ENCODE measurements at places on chromosomes 1 and 21.

DNA sequence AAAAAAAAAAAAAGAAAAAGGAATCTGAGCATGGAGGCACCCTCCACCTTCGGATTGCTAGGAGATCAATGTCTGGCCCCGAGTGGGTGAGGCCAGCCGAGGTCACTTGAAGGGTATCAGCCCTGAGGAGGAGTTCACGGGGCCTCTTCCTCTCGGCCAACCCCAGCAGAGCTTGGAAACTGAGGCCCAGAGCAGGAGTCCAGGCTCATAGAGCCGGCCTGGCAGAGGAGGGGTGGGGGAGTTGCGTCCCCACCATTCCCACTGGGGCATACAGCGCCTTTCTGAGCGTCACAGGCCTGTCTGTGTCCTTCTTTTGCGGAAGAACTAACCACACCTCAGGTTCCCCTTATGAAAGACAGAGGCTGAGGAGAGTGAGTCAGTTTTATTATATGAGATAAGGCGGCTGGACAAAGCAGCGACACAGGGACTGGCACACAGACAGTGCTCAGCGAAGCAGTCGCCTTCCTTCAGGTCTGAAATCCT is 17.1 kb upstream of the EPHA2 start:
- DNase-seq = peak; percentile 88

GRCh38 chr21:16046656-16047330 is 317.0 kb downstream of the USP25 start:
- DNase-seq = no peak

GRCh38 chr1:177945943-177946650 is 23.8 kb downstream of the SEC16B start:
- peak; percentile 38 for DNase-seq

GRCh38 chr1:204511366-204511765 is 4.8 kb upstream of the MDM4 start:
- DNase-seq = no peak

- DNase-seq = no peak
Measured at GRCh38 chr1:170545476-170545875, 13.5 kb downstream of the GORAB start.

DNA sequence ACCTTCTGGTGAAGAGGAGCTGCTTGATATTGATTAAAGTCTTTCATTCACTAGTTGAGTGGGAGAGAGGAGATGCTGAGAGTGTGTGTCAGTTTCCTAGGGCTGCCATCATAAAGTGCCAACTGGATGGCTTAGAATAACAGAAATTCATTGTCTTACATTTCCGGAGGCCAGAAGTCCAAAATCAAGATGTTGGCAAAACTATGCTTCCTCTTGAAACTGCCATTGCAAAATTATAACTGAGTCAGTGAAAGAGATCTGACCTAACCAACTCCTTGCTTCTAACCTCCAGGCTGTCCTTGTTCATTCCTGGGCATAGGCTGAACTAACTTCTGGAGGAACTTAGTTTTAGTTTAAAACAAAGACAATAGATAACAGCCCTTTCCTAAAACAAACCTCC is 47.1 kb downstream of the PTGS2 start:
- no peak for DNase-seq

DNA sequence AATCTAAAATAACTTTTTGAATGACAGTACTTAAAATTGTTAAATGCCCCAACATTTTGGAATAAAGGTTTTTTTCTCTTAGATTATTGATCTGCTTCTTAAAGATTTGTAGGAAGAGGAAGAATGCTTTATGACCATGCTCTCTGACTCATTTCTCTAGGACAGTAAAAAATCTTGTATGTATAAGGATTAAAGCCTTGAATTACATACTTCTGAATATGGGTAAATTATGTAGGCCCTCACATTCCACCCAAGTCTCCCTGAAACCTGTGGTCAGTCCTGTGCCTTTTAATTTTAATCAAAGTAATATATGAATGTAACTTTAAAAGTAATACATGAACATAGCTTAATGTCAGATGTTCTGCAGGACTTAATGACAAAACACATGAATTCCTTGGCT is 50.5 kb downstream of the ABCD3 start:
- no peak for DNase-seq

GRCh38 chr1:234918961-234919761 is 209.5 kb downstream of the TOMM20 start:
- no peak for DNase-seq

GRCh38 chr1:47805921-47806361 is 191.2 kb downstream of the TRABD2B start:
- DNase-seq = no peak

DNA sequence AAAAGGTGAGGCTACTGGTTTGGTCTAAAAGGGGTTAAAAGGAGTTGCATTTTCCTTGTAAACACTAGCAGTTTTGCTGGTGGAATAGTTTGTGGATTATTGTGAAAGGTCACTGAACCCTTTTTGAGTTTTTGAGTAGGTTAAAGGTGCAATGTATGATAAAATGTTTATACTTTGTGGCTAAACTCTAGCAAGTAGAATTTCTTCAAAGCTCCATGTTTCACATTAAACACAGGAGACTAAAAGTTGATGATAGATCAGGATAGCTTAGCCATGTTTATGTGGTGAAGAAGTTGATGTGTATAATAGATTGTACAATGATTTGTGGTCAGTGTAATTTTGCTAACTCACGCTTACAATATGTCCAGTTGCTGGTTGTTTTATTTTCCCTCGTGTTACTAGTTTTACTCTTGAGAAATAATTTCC is 13.1 kb downstream of the ZNF326 start:
- no peak for DNase-seq

- no peak for DNase-seq
Measured at GRCh38 chr1:207807690-207808321, 56.0 kb downstream of the CD46 start.

DNA sequence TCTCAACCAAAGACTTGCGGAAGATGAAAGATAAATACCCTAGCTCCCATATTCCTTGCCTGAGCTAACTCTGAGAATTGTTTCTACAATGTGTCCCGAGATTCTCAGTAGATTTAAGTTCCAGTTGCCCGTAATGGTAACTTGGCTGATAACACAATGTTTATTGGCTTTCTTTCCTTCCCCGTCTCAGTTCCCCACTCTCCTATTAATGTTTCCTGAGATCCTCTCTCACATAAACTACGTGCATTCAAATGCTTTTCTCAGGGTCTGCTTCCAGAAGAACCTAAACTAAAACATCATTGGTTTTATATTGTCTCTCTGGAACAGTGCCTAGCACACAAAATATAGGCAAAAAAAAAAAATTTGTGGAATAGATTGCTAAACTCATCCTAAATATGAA is 794.2 kb upstream of the ADGRL2 start:
- DNase-seq = no peak

DNA sequence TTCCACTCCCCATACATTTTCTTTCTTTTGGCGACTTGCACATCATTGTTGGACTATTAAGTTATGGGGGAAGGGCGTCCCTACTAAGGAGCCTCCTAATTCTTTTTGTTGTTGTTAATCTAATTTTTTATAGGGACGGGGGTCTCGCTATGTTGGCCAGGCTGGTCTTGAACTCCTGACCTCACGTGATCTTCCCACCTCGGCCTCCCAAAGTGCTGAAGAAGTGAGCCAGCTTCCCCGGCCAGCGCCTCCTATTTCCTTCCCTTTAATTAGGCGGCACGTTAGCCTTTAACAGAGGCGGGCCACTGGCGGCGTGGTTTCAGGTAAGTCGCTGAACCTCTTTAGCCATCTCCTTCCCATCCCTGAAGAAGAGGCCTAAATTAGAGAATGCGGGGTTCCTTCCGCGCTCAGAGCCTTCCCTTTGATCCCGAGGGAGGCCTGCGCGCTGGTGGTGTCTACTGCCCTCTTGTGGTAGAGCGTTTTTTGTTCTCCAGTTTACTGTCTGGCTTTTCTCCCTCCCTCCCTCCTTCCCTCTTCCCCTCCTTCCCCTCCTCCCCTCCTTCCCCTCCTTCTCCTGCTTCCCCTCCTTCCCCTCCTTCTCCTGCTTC is 38.1 kb downstream of the TNFRSF9 start:
- peak; percentile 38 for DNase-seq

DNA sequence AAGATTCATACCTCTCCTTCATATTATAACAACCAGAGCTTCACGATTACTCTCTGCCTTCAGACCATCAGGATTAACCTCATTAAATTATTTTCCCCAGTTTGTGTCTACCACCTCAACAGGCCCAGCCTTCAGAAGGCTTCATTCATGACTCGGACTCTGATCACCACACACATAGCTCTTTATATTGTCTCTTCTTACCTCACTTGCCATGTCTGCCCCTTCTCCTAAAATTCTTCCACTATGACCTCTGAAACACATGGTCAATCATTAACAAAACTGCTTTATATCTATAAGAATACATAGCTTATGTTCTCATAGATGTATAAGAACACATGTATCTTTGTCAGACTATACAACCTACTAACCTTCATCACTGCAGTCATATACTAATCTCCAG is 79.8 kb downstream of the USP1 start:
- no peak for DNase-seq

DNA sequence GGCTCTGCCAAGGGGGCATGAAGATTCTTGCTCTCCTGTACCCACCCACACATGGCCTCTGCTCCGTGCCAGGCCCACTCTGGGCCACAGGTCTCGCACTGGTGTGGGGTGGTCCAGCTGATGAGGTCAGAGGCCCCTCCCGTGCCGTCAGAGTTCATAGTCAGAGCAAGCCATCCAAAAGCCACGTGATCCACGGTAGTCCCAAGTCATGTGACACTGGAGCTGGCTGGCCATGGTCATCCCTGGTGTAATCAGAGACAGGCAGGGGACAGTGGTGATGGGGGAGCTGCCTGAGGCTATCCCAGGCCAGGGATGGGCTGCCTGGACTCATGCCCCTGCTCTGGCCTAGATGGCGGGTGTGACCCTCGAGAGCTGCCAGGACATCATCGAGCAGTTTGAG is 10.5 kb downstream of the PLCH2 start:
- no peak for DNase-seq

- DNase-seq = peak; percentile 12
Measured at GRCh38 chr21:16912075-16912474, 600.8 kb upstream of the CXADR start.

GRCh38 chr1:77994117-77994705 is 10.5 kb upstream of the DNAJB4 start:
- DNase-seq = no peak

- peak; percentile 73 for DNase-seq
Measured at GRCh38 chr1:54810153-54810942, 9.2 kb upstream of the TTC22 start.

DNA sequence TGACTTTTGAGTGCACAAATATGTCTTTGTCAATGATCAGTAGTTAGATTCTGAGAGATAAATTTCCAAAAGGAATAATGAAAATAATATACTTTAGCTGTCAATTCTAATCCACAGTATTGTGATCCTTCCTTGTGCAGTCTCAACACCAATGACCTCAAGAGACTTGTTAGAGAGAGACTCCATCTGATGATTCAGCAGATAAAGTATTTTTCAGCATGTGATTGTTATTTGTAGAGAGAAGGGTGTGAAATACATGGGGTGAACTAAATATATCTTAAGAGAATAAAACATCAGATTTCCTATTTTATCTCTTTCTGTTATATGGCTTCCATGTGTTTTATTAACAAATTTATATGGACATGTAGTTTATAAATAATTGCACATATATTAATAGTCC is 5.9 kb upstream of the ZNF124 start:
- DNase-seq = no peak

- no peak for DNase-seq
Measured at GRCh38 chr1:94245747-94246438, 8.5 kb upstream of the ARHGAP29 start.

GRCh38 chr1:166145499-166145898 is 21.3 kb downstream of the FAM78B start:
- no peak for DNase-seq

- no peak for DNase-seq
Measured at GRCh38 chr1:47627016-47627415, 189.2 kb downstream of the FOXD2 start.

DNA sequence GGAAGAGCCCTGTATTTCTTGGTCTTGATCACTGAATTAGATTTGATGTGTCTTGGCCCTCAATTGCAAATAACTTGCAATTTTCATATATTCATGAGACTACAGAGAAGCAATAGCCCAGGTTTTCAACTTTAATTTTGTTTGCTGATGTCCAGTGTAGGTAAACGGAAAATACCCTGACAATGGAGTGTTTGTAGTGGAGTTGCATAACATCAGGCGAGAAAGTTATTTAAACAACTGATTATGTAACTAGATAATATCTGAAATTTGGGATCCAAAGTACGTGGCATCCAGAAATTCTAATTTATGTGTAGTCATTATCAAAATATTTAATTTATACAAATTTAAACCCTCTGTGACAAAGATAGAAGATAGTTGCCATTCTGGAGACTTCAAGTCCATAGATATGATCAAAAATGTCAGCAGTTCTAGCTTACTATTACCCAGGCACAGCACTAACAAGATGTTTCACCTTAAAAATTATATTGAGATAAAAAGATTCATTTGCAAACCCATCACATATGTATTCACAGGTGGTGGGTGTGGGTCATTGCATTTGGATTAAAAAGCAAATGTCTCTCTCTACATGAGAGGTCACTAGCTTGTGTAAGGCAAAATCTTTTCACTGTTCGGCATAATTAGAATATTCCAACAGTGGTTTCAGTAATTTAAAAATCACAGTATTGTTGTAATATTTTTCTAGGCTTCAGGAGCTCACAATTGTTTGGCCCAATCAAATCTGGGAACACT is 150.7 kb downstream of the KCTD3 start:
- DNase-seq = no peak

- no peak for DNase-seq
Measured at GRCh38 chr1:47191940-47192457, 2.2 kb upstream of the PDZK1IP1 start.

GRCh38 chr1:39326836-39327235 is 122.3 kb downstream of the MACF1 start:
- DNase-seq = no peak

GRCh38 chr21:44510508-44511218 is 29.3 kb downstream of the KRTAP10-1 start:
- peak; percentile 47 for DNase-seq

- DNase-seq = peak; percentile 61
Measured at GRCh38 chr21:16079830-16080229, 350.0 kb downstream of the USP25 start.

GRCh38 chr21:36415375-36415774 is 30.2 kb downstream of the CHAF1B start:
- DNase-seq = no peak

- no peak for DNase-seq
Measured at GRCh38 chr1:17958704-17959103, 148.9 kb upstream of the IGSF21 start.

GRCh38 chr1:11328444-11328843 is 55.4 kb downstream of the UBIAD1 start:
- no peak for DNase-seq

- no peak for DNase-seq
Measured at GRCh38 chr1:29455781-29456180, 219.5 kb downstream of the PTPRU start.

- DNase-seq = no peak
Measured at GRCh38 chr1:169528215-169529067, 42.7 kb upstream of the SLC19A2 start.

- DNase-seq = no peak
Measured at GRCh38 chr1:87436534-87436933, 107.9 kb downstream of the LMO4 start.

Data from PC-9 (cell line).